ENCODE measurements at places on chromosomes 7 and 10. TPM values are rescaled to one million over a fixed set of nuclear protein-coding genes. Genes with fewer than 3 reads are reported as not detected.

DNAJC1 gene
- 28.5 TPM for total RNA-seq

CALML5 gene
- total RNA-seq, result not detected

HIPK2 gene
- 146 TPM for total RNA-seq

TAS2R5 gene
- 6.4 TPM for total RNA-seq

PRR15 gene
- total RNA-seq, result 13.0 TPM

ZNF365 gene
- total RNA-seq, result not detected

MYO3A gene
- 18.0 TPM for total RNA-seq

PIP4K2A gene
- total RNA-seq, result 22.4 TPM

RELN gene
- 5.4 TPM for total RNA-seq

HOXA9 gene
- not detected for total RNA-seq

GRCh38 chr7:88184848-88185304 is 35.0 kb downstream of the SRI start:
- no peak for DNase-seq

DNA sequence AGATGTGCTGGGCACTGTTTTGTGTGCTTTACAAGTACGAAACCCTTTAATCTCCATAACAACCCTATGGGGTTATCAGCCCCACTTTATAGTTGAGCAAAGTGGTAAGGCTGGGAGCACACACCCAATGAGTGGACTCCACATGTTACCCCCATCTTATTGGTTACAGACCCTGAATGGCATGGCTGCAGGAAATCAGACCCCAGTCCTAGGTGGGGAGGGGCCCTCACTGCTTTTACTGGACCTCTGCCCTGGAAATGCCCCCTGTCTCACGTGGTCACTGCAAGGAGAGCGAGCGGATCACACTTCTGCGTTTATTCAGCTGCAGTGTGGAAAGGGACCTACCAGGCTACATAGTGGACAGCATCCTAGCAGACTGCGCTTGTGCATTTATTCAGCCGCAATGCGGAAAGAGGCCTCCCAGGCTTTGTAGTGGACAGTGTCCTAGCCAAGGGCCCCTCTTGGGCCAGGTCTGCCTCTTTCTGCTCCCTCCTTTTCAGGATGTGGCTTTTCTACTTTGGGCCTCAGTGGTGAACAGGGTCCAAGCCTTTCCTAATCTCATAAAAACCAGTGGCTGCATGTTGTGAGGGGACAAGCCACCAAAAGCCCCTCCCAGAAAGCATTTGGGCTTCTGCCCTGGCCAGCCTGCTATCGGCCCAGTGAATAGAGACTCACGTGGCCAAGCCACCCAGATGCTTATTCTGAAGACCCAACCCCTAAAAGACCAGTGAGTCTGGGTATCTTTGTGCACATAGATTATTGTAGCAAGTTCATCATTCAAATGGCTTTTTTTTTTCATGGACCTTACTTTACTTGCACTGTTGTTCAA is 405.7 kb upstream of the RNF32 start:
- no peak for DNase-seq

- DNase-seq, result no peak
These were observed 590.9 kb upstream of the MGMT start for GRCh38 chr10:128875956-128876736.

GRCh38 chr7:94514140-94514889 is 4.7 kb downstream of the CASD1 start:
- DNase-seq, result no peak

- no peak for DNase-seq
These were observed 72.4 kb downstream of the DENND2A start for GRCh38 chr7:140568021-140568813.

- no peak for DNase-seq
These were observed 25.5 kb upstream of the ABLIM1 start for GRCh38 chr10:114683593-114683992.

- no peak for DNase-seq
These were observed 546.3 kb downstream of the TYW1 start for GRCh38 chr7:67542916-67543315.

DNA sequence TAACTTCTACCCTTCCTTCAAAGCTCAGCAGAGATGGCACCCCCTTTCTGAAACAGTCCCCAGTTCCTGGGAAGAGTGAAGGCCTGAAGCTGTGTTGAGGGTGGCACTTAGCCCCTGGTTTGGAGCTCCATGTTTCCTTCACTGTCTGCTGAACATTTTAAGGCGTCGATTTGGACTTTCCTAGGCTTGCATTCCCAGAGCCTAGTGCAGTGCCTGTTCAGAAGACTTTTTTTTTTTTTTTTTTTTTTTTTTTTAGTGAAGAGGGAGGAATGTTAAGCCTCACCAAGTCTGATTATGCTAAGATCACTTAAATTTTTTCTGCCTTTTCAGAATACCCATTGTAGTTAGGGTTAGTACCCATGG is 97.0 kb downstream of the PFKFB3 start:
- no peak for DNase-seq

- no peak for DNase-seq
These were observed 140.6 kb downstream of the GNAI1 start for GRCh38 chr7:80275192-80275605.

Measured in progenitor cell of endocrine pancreas (in vitro differentiated cells).